Spinal cord (tissue), 10 donors: ENCODE measurements at places on chromosomes 2 and 18. TPM values are rescaled to one million over a fixed set of nuclear protein-coding genes. Genes with fewer than 3 reads are reported as not detected.

GRCh38 chr2:218471036-218471435 lies 52.1 kb downstream of the VIL1 start:
- DNase-seq = no peak

- no peak for DNase-seq
Measured at GRCh38 chr2:23602116-23602515, 217.1 kb downstream of the KLHL29 start.

DNA sequence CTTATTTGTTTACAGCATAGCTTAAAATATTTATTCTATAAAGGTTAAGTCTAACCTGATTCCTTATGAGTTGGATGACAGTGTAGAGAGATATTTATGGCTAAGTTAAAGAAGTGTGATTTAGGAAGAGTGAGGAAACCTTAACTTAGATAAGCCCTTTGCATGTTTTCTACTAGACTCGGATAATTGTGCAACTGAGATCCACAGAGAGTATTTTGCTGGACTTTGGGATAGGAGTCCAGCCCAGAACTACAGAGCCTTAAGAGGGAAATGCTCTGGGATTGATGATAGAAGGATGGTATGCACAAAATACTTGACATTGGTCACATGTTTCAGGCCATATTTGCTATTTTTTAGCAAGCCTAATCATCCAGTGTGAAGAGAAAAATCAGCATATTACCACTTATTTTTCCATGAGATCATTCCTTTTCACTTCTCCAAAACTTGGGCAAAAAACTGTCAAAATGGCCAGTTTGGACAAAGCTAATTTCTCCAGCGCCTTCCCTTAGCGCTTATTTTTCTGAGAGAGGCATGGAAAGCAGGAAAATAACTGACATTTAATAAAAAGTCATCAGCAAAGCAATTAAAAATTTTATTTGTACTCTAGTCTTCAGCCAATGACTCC lies 3.1 kb downstream of the CD28 start:
- no peak for DNase-seq

DNA sequence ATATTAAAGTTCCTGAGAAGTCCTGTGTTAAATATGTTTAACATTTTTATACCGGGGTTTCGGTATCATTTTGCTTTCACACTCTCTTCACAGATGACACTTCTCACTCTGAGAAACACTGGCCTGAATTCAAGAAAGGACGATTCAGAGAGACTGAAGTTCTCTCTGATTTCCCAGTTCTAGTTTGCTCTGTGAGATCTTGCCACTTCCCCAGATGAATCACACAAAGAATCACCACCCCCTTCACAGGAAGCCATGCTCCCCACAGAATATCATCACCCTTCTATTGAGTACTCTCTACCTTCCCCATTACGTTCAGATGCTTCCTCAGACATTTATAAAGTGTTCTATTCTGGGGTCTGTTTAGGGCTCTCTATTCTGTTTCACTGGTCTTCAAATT lies 16.1 kb upstream of the CD207 start:
- no peak for DNase-seq

GRCh38 chr2:120868366-120868765 lies 132.7 kb downstream of the GLI2 start:
- DNase-seq = no peak

- no peak for DNase-seq
Measured at GRCh38 chr2:125296742-125297141, 1271.7 kb downstream of the CNTNAP5 start.

The COL3A1 gene
- total RNA-seq = 2,960 TPM

The OTOS gene
- total RNA-seq = 0.55 TPM

The MAP3K19 gene
- 16.0 TPM for total RNA-seq

The PLCL1 gene
- 22.0 TPM for total RNA-seq
